ENCODE measurements at places on chromosomes 12 and 14.
A peak's percentile ranks its signal among the peaks of the same experiment; 100 is the strongest.

- no peak for DNase-seq
Observed at GRCh38 chr14:70698288-70698687, 56.6 kb downstream of the TTC9 start.

GRCh38 chr14:64939817-64940190 lies 2.7 kb downstream of the GPX2 start:
- no peak for DNase-seq

GRCh38 chr12:12022306-12022936 lies 48.3 kb upstream of the BCL2L14 start:
- no peak for DNase-seq

DNA sequence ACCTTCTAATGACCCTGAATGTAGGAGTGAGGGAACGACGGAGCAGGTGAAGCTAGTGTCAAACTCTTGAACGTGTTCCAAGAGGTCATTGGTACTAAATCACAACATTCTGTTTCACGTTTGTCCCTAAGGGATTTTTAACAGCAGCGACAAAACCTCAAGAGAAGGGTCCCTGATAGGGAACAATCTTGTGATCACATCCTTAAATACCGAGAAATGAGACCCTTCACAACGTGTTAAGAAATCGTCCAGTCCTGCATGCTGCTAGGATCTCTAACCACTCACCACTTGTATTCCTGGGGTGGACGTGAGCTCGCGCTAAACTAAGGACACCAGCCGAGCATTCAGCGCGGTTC lies 134.1 kb upstream of the KRAS start:
- DNase-seq, result no peak

DNA sequence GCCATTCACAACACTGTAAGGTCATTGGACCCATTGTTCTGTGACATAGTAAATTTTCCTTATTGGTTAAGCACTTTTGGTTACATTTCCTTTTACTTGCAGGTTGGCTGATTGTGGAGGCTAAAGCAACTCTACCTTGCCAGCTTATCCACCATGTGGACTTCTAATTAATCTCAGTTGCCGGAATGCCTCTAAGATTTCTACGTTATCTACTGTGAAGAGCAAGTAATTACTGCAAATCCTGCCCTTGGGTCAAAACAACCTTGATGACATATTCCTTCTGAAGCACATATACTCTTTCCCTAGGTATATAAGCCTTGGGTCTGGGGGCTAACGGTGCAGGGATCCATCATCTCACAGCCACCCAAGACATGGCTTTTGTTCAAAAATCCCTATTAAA lies 19.5 kb upstream of the MORN3 start:
- no peak for DNase-seq

GRCh38 chr12:54379398-54380201 lies 4.9 kb downstream of the ZNF385A start:
- peak; percentile 87 for DNase-seq

DNA sequence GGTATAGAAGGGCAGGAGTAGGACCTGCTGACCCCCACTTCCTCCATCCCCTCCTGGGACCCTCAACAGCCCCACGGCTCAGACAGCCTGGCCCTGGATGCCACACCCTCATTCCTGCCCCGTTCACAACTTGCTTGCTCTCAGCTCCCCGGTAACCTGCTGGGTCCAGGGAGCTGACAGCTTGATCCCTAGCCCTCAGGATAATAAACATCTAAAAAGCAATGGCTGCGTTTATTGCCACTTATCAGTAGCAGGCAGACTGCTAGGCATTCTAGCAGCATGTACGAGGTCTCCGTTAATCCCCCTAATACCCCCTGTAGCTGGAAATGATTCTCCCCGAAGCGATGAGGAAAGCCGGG lies 24.3 kb upstream of the RPLP0 start:
- no peak for DNase-seq

DNA sequence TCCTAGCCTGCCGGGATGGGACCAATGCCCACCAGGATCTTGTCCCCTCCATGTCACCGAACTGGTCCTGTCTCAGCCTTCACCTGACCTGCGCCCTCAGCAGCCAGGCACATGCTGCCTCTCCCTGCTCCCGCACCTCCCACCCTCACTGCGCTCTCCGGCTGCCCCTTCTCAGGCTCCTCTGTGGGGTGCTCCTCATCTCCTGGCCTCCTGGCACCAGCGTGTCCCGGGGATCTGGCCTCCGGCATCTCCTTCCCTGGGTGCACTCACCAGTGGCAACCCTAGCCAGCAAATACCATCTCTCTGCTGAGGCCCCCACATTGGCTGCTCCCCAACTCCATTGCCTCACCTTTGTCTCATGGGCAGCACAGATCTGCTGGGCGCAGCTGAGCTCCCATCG lies 29.0 kb downstream of the BEGAIN start:
- no peak for DNase-seq

DNA sequence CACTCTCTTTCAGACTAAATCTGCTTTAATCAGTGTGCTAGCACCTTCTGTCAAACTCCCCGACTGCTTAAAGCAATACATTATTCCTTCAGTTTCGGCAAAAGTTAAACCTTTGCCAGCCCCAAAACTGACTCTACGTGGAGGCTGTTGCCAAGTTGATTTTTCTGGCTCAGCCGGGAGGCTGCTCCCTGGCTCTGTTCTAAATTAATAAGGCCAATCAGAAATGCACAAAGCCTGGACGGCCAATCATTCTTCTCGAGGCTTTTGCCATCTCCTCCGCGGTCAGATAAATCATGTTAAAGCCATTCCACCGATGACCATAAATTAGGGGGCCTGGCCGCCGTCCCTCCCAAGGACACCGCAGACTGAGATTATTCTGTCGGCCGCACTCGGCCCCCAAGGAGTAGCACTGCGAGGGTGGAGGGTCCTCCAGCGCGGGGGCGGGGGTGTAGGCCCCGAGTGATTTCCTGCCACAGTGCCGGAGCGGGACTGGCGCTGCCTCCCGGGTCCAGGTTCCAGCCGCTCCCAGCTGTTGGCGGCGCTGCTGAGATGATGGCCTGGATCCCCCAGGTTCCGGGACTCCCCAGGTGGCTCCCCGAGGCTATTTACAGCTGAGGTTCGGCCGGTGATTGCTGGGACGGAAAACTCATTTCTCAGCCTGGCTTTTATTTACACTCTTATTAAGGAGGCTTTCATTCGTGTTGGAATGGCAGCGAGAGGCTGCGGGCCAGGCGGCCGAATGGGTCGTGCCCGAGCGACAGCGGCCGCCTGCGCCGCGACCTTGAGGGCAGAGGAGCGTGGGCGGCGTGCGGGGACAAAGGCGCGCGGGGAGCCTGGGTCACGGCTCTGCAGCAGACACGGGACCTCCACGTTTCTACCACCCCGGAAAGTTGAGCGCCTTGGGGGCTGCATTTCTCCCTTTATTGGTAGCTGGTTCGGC lies 165.1 kb downstream of the MON2 start:
- DNase-seq, result no peak

DNA sequence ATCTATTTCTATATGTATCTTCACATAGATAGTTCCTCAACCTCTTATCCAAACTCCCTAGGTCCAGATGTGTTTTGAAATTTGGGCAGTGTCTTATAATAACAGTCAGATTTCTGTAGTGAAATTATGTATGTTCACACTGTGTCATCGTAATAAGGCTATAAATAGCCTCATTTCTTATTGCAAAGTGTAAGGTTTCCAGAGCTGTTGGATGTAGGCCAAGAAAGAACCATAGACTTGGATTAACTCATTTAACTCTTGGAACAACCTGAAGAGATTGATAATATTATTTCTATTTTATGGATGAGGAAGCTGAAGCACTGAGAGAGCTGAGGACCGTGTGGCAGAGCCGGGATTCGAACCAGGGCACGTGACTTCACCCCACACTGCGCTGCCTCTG lies 49.0 kb upstream of the PIWIL1 start:
- no peak for DNase-seq

GRCh38 chr12:118355843-118356242 lies 16.9 kb downstream of the TAOK3 start:
- DNase-seq, result no peak

Data from effector memory CD8-positive, alpha-beta T cell (primary cell).